ENCODE measurements at places on chromosomes 7 and 10.
A peak's percentile ranks its signal among the peaks of the same experiment; 100 is the strongest.

DNA sequence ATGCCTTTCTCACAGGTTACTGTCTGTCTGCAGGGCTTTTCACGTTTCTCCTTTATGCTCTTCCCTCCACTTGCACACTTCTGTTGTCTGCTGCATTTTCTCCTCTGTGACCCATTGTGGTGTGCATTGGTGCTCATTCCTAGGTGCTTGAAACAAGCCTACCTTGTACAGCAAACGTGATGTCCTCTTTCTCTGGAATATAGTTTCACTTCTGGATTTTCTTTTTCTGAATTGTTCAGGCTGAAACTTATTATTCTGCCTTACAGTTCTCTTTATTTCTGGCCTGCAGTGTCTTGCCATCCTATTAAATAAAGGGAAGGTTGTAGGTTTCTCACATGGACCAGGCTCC lies 128.8 kb upstream of the SAMD8 start:
- no peak for DNase-seq

DNA sequence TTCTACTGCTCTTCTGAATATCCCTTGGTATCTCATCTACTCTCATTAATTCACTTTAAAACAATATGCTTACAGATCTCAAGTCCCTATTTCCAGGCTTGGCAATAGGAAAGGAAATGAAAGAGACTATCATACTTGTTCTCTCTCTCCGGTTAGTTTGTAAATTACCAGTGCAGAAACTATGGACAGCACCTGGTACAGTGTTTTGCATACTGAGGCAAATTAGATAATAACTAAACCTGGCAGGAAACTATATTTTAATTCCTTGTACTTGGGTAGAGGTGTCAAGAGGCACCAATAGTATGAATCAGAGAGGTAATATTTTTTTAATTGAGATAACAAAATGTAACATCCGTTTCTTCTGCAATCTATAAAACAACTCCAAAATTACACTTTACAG lies 97.7 kb upstream of the TMEM196 start:
- no peak for DNase-seq

GRCh38 chr7:37031571-37032257 lies 307.4 kb upstream of the AOAH start:
- DNase-seq = peak; percentile 3

DNA sequence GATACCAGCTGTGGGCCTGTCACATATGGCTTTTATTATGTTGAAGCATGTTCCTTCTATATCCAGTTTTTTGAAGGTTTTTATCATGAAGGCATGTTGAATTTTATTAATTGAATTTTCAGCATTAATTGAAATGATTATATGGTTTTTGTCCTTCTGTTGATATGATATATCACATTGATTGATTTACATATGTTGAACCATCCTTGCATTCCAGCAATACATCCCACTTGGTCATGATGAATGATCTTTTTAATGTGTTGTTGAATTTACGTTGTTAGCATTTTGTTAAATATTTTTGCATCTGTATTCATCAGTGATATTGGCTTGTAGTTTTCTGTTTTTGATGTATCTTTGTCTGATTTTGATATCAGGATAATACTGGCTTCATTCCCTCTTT lies 21.2 kb downstream of the PRSS37 start:
- DNase-seq = no peak

- DNase-seq = no peak
Measured at GRCh38 chr10:22682237-22683139, 31.9 kb downstream of the PIP4K2A start.

GRCh38 chr10:98390406-98390805 lies 24.6 kb downstream of the PYROXD2 start:
- DNase-seq = no peak
